ENCODE measurements at places on chromosomes 5 and 9. TPM values are rescaled to one million over a fixed set of nuclear protein-coding genes. Genes with fewer than 3 reads are reported as not detected.

- H3K27me3 ChIP-seq: no peaks in the 10 kb centered on the region
- no peaks in the 10 kb centered on the region for H3K36me3 ChIP-seq
- H3K4me3 ChIP-seq: no peak overlapping the region
- DNase-seq: peak; percentile 89
- no peaks in the 10 kb centered on the region for H3K4me1 ChIP-seq
These were observed 11.6 kb upstream of the IL12B start for GRCh38 chr5:159341906-159342310.

DNA sequence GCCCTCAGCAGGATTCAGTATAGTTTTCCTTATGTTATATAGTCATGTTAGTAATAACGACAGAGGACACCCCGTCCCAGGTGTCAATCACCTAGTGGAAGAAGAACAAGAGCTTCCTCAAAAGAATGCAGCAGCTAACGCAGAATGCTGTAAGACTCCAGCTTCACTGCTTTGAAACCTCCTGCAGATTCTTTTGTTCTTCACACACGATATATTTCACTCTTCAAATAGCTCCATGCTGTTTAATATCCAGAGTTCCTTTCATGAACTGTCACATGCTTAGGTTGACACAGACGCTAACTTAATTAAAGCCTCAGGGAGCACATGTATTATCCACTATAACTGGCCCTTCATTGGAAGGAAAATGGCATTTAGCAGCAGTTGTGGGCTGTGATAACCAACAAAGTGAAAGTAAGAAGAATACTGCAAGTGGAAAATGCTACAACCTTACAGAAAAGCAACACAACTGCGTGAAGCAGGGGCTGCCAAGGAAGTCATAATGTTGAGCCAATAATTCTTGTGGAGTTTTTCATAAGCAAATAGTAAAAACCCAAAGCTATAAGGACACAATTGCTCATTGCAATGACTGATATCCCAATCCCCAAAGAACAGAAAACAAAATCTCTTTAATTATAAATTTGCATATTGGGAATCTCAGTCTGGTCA is 387.5 kb downstream of the PLK2 start:
- H3K27ac ChIP-seq: no peak overlapping the region
- H3K27me3 ChIP-seq: no peaks in the 10 kb centered on the region
- DNase-seq: no peak
- no peak overlapping the region for H3K4me3 ChIP-seq

DNA sequence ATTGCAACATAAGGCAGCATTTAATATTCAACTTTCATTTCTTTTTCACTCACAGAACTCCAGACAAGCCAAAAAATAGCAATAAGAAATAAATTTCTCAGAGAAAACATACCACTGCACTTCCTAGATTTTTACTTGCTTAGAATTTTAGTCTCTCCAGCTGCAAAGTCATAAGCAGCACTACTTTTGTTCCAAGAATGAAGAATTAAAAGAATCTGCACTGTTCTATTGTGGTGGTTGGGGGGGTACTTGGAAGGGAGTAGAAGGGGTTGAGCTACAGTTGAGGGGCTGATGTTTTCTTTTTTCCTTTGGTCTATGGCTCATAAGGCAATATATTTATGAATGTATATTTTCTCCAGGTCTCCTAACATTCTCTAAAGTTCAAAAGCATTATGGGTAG is 144.5 kb downstream of the KIAA0825 start:
- no peaks in the 10 kb centered on the region for H3K36me3 ChIP-seq
- no peak overlapping the region for H3K4me3 ChIP-seq
- H3K27me3 ChIP-seq: no peaks in the 10 kb centered on the region
- H3K27ac ChIP-seq: no peak overlapping the region

DNA sequence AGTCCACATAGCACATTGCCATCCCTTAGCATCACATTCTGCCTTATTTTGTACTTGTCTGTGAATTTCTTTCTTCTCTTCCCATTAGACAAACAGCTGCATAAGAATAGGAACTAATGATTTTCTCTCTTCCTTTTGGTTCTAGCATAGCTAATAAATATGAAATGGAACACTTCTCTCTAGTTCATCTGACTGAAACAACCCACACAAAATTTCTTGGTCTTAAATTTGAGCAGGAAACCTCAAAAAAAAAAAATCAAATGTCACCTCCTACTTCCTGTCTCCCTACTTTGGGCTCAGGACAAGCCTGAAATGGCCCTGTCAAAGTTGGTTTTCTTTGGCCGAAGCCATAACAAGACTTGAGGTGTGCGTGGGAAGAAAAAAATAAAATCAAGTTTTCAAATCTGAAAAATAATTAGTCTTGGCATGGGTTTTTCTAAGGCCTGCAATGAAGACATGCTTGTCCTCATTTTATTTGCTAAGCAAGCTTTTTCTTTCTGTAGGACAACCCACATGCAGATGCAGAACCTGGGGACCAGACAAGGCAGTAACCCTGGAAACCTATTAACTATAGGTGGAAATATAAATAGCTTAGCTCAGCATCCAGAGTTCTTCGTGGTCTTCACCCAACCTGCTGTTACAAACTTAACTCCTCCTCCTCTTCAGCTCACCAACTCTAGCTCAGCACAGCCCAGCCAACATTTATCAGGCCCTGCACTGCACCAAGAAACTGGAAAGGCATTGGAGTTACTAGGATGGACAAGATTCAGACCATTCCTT is 523.5 kb upstream of the KLF4 start:
- H3K4me1 ChIP-seq: no peaks in the 10 kb centered on the region
- no peak overlapping the region for H3K27ac ChIP-seq
- no peak overlapping the region for H3K4me3 ChIP-seq
- no peak for DNase-seq
- no peaks in the 10 kb centered on the region for H3K27me3 ChIP-seq

DNA sequence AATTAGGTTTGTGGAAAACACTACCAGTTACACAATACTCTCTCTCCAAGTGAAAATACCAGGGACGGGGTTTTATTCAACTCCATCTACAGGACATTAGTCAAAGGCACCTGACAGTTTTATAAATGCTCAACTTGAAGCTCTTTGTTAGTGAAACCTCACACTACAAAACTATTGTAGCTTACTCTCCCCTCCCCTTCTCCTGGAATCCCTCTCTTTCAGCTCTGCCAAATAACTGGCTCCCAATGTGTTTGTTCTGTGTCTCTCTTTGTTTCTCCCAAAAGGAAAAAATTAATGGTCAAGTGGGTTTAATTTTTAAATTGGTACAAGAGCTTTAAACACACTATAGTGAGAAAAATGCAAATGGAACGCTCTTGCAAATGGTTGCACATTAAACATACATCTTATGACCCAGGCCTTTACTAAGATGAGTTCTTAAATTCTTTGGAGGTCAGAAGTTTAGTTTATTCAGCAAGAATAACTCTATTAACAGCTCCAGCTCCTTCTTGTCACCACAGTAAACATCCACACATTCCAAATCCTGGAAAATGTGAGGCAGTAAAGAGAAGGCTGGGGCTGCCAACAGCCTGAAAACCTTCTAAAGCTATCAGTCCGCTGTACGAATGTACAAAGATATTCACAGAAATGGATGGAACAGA is 48.4 kb downstream of the ZNF608 start:
- H3K27ac ChIP-seq: peak overlapping the region; percentile 45
- no peaks in the 10 kb centered on the region for H3K27me3 ChIP-seq
- H3K4me1 ChIP-seq: peaks cover 5% of the 10 kb centered on the region
- DNase-seq: peak; percentile 22
- H3K36me3 ChIP-seq: no peaks in the 10 kb centered on the region
- H3K4me3 ChIP-seq: no peak overlapping the region

DNA sequence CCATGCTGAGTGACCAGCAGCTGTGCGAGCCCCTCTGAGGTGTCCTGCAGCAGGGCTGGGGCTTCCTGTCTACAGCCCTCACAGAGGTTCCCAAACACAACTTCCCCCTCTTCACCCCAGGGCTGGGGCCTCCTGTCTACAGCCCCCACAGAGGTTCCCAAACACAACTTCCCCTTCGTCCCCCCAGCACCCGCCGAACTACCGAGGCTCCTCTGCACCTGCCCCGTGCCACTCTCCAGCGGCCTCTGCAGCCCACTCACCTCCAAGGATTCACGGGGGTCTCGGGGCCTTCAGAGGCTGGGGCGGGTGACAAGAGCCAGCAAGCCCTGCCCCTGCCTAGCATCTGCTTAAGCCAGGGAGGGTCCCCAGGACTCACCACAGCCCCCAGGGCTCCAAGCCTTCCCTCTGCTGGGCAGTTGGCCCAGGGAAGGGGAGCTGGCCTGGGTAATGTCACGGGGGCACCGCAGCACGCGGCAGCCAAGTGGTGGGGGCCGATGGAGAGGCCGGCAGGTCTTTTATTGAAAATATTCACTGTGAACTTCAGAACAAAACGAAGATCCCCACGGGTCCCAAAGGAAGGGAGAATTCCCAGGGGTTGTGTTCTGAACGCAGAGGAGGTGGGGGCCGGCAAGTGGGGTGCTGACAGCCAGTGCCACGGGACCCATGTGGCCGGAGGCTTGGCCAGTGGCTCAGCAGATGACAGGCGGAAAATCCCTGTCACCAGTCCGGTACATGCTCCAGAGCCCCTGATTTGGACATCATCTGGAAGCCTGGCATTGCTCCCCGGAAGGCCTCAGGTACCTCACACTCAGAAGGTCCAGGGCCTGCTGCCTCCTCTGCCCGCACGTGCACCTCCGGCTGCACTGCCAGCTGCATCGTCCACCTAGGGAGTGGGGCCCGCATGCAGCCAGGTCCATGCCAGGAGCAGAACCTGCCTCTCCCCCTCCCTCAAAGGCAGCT is 125.3 kb downstream of the ADAMTS2 start:
- no peak overlapping the region for H3K27ac ChIP-seq
- H3K4me3 ChIP-seq: no peak overlapping the region
- no peaks in the 10 kb centered on the region for H3K4me1 ChIP-seq
- DNase-seq: no peak
- H3K36me3 ChIP-seq: no peaks in the 10 kb centered on the region

Gene AGGF1
- total RNA-seq: 29.6 TPM
